ENCODE measurements at places on chromosomes 1 and 21.

- no peak for DNase-seq
Observed at GRCh38 chr1:84947536-84948410, 49.1 kb downstream of the MCOLN2 start.

DNA sequence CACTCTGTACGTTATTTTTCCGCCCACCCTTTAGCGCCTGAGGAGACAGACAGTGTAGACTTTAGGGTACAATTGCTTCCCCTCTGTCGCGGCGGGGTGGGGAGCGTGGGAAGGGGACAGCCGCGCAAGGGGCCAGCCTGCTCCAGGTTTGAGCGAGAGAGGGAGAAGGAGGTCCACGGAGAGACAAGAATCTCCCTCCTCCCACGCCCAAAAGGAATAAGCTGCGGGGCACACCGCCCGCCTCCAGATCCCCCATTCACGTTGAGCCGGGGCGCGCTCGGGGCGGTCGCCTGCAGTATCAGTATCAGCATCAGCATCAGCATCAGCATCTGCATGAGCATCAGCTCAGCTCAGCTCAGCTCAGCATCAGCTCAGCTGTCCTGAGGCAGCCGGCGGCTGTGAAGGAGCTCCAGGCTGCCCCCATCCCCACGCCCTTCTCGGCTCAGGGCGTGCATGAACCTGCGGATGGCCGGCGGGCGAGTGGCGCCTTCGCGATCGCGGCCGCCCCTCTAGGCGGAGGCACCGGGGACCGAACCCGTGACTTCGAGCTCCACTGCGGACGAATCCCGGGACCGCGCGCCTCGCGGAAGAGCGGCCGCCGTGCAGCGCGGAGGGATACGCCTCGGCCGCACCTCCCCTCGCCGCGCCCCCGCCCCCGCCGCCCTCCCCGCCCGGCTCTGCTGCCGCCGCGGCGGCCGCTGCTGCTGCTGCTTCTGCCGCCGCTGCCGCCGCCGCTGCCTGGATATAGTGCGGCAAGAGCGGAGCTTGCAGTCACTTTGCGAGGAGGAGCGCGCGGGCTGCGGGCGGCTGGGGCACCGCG, at the start of gene NCAM2:
NCAM2 (plus strand) TSS at position 774 of the 820 bp plus-strand sequence.
- DNase-seq, result peak; percentile 39

GRCh38 chr1:47717341-47717740, 279.5 kb downstream of the FOXD2 start:
- no peak for DNase-seq

DNA sequence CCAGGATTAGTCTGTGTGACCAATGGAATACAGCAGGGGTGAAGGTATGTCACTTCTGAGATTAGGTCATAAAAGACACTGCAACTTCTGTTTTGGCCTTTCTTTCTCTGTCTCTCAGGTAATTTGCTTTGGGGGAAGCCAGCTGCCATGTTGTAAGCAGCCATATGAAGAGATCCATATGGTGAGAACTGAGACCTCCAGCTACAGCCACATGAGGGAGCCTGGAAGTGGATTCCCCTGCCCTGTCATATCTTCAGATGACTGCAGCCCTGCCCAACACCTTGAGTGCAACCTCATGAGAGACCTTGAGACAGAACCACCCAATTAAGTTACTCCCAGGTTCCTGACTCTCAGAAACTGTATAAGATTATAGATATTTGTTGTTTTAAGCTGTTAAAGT, 70.1 kb upstream of the ESRRG start:
- DNase-seq, result peak; percentile 42

Measured in NCI-H2171 treated with DMSO at 0.1 percent for 48 hours (cell line).